ENCODE measurements at places on chromosomes 6 and 20.

GRCh38 chr20:44204156-44204831 lies 6.3 kb downstream of the OSER1 start:
- peak; percentile 91 for DNase-seq

GRCh38 chr6:168160506-168161370 lies 81.7 kb upstream of the FRMD1 start:
- DNase-seq, result no peak

- peak; percentile 69 for DNase-seq
Observed at GRCh38 chr20:47137231-47137870, 219.1 kb downstream of the ZMYND8 start.

- peak; percentile 3 for DNase-seq
Observed at GRCh38 chr6:24574809-24575208, 71.2 kb downstream of the KIAA0319 start.

GRCh38 chr6:151523034-151523433 lies 29.2 kb downstream of the CCDC170 start:
- DNase-seq, result no peak

DNA sequence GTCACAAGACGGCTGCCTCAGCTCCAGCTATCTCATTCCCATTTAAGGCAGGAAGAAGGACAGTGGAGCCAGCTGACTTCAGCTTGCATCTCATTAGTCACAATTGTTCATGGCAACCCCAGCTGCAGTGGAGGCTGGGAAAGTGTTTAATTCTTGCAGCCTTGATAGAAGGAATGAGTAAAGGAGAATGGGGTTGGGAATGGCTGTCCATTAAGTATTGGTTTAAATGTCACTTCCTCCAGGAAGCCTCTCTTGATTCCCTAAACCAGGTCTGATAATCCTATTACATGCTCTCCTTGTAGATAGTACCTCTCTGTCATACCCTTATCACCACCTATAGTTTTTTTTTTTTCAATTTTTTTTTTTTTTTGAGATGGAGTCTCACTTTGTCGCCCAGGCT lies 166.4 kb downstream of the TFAP2C start:
- DNase-seq, result no peak

GRCh38 chr6:106069478-106069877 lies 16.7 kb upstream of the PRDM1 start:
- DNase-seq, result peak; percentile 87

- DNase-seq, result no peak
Observed at GRCh38 chr6:169886631-169887227, 135.3 kb downstream of the ERMARD start.

DNA sequence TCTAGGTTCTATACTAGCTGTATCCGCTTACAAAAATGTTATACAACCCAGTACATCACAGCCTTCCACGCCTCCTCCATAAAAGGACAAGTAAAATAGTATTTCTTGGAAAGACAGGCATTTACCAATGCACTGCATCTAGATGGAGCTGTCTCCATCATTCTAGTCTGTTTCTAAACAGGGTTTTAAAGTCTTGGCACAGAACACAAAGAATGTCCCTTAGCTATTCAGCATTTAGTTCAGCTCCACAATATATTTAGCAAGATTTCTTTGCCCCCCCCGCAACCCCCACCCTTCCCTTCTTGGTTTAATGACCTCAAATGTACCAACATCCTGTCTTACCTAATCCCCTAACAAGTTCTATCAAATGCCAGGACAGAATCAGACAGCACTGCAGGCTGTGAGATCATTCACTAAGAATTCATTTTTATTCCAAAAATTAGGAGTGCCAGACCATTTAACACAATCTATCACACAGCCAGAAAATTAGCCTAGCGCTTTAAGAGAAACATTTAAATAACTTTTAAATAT lies 198.6 kb downstream of the BACH2 start:
- peak; percentile 99 for DNase-seq

GRCh38 chr6:29112135-29112534 lies 4.3 kb downstream of the OR2J3 start:
- no peak for DNase-seq

DNA sequence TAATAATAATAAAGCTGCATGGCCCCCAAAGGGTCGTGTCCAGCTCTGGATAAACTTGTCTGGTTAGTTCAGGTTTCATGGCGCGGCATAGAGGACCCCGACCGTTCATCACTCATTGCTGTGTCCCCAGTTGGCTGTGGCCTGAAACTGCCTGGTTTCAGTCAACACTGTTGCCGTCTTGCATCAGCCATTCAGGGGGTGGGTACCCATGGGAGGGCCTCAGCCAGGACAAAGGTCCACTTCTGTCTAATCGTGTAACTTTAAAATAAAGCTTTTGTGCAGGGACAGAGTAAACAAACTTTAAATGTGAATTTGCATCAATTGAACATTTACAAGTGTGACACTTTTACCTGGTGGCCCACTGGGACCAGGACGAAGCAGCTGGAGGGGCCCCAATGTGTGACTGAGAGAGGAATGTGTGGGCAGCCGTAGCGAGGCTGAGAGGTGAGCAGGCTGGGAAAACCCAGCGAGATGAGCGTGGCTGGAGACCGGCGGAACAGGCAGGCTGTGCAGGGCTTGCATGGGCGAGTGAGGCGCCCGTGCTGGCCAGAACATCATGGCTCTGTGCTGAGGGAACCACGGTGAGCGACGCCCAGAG lies 22.3 kb upstream of the UNC93A start:
- DNase-seq, result no peak

DNA sequence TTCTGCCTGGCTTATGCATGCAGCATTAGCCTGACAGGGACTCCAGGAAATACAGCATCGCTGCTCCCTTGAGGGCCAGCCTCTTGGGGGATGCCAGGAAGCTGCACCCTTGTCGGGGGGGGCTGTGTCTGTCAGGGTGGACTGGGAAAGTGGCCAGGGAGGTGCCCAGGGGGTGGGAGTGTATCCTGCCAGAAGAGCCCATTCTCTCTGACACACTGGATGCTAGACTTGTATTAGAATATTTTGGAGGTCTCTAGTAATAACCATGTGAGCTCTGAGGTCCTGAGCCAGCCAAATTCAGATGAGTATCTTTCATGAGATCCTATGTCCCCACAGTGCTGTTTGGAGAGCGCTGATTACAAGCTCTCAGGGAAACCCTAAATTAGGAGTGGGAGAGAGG lies 89.1 kb downstream of the MYLK4 start:
- DNase-seq, result no peak

DNA sequence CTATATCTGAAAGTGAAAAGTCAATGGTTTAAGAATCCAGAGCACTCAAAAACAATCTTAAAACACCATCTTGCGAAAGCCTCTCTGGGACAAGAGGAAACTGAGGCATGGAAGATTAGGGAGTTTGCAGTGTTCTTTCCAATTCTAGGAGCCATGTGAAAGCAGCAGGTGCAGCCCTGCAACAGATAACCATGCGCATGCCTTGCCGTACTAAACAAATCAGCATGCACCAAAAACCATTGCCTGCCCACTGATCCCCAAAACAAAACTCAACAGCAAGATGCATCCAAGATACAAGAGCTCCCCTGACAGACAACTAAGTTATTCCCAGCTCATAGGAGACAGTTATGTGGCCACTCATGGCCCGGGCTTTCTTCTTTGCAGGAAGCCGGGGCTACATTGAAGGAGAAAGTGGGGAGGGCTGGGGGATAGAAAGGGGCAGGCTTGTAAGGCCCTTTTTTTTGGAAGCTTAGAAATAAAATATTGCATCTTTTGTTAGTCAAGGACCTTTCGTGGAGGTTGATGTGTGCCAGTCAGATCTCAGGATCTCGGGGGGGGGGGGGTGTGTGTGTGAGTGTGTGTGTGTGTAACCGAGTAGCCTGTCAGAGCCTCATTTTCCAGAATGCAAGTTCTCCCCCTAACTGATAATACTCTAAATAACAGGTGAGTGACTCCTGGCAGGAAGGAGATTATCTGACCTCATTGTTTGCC lies 178.4 kb downstream of the MBOAT1 start:
- no peak for DNase-seq

DNA sequence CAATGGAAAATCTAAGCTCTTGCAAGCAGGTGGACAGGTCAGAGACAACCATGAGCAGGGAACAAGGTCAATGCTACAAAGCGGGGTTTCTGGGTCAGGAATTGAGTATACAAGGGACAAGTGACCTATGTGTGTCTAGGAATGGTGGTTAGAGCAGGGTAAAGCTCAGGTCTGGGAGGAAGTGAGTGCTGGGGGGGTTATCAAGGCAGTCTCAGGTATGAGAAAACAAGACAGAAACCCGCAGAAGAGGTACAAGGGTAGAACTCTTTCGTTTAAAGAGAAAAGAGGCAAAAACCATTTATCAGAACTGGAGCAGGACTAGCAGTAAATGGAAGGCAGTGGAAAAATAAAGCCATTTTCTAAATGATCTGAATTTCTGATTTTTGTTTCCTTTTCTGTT lies 298.4 kb downstream of the ALDH8A1 start:
- no peak for DNase-seq

GRCh38 chr6:16057446-16057845 lies 71.4 kb upstream of the MYLIP start:
- DNase-seq, result no peak

- DNase-seq, result peak; percentile 49
Observed at GRCh38 chr6:146915671-146916127, 288.5 kb upstream of the STXBP5 start.

DNA sequence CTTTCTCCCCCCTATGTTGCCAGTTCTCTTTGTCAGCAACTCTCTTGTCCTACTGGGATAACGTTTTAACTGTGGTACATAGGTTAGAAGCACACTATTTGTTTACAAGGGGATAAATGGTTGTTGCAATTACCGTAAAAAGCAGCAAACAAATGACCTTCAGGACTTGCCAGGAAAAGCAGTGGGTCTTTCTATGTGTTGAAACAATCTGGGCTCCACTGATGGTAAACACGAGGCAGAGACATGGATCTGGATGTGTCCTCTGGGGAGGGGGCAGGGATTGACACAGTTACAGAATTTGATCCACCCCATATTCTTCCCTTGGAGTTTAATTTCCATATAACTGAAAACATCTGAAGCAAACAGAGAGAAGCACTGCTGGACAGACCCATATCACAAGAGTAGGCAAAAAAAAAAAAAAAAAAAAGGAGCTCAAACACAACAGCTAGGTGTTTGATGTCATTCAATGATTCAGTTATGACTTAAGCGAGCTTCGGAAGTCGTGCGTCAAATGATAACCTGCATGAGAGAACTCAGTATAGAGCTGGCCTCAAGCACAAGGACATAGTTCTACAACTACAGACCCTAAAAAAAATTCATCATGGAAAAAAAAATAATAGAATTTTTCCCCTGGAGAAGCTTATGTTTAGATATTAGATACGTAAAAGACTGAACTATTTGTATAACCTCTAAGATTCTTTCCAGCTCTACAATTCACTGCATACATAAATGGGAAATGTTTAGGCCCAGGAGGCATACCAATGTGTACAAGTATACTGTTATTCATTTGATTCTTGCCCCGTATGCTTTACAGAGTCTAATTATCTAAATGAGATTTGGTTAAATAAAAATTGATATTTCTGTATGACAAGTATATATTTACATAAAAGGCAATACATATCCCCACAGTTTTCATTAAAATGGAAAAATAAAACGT lies 127.7 kb downstream of the ALDH8A1 start:
- DNase-seq, result no peak

GRCh38 chr20:61728786-61729770 lies 336.6 kb downstream of the TAF4 start:
- no peak for DNase-seq

DNA sequence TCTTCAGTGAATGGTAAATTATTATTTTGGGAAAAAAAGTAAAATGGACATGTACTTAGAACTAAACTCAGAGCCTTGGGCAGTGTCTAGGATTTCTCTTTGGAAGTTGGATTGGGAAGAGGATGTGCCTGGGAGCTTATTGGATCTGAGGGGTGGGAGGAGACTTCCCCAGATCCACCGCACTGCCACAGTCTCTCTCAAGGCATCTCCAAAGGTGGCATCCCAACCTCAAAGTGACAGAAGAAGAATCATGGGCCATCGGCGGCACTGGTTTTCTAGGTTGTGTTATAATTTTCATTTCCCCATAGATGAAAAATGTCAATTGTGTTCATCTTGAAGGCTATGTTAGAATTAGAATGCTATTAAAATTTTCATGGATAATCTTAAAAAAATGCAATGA lies 66.8 kb upstream of the CD93 start:
- no peak for DNase-seq

DNA sequence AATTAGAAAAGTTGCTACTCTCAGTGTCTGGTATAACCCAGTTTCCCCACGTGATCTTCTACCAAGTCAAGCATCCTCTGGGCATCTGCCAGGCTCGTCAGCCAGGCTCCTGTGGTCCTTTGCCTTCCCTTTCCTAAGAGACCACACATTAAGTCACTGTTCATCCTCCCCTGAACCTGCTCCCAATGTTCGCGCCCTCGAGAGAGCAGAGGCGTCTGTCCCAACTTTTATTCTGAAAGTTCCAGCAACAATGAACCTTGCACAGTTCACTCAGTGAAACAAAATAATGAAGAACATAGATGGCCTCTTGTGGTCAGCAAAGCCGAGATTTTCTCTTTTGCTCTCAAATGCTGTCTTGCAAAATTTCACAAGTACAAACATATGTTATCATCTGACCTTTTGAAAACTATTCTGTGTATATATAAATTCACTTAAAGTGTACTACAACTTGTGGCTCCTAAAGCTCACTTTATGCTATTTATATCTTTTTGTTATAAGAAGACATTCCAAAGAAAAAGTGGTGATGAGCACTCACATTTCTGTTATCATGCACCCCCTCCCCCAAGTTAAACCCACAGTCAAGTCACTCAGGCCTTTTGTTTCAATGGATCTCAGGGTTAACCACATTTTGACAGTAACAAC lies 39.2 kb upstream of the NHSL1 start:
- peak; percentile 58 for DNase-seq

GRCh38 chr6:106739387-106739786 lies 110.0 kb downstream of the QRSL1 start:
- no peak for DNase-seq

- DNase-seq, result peak; percentile 76
Observed at GRCh38 chr20:53579581-53580375, 13.9 kb downstream of the ZNF217 start.

GRCh38 chr6:158962371-158962770 lies 37.6 kb downstream of the RSPH3 start:
- peak; percentile 43 for DNase-seq

DNA sequence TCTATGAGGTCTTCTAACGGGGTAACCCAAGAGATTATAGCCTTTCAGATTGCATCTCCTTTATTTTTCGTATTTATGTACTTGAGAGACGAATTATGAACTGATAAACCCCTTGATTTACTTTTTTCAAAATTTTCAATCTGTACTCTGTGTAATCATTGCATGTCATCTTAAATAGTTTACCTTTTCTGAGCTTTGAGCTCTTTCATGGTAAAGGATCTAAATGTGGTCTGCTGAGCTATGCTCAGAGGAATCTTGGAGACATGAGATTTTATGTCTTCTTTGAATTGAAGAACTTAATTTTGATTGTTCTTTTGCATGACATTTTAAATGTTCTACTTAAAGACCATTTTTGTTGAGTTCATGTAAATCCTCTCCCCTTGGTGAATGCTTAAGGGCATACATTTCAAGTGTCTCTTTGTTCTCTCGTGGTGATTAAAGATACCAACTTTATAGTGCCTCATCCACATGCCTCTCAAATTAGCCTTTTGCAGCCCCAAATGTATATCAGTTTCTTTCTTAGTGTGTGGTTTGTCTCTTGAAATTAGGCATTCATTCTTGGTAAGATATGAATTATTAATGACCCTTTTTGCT lies 116.3 kb upstream of the SCGN start:
- DNase-seq, result no peak
